ENCODE measurements at places on chromosomes 2 and 18. TPM values are rescaled to one million over a fixed set of nuclear protein-coding genes. Genes with fewer than 3 reads are reported as not detected.

- DNase-seq = no peak
These were observed 13.7 kb downstream of the RUFY4 start for GRCh38 chr2:218082586-218083351.

ST8SIA5 gene
- 9.8 TPM for total RNA-seq

DNA sequence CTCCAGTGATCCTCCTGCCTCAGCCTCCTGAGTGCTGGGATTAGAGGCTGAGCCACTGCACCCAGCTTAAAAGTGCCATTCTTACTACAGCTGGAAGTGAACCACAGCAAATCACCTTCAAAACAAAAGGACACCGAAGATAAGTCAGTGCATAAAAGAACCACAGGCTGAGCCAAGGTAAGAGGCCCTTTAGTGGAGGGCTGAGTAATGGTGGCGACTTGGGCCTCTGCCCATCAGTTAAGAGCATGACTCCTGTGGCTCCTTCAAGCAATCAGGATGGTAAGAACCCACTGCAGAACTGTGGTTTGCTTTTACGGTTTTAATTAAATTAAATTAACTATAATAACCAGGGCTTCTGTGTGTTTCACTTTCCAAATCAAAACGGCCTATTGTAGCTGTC is 75.1 kb downstream of the CTAGE1 start:
- peak; percentile 99 for DNase-seq

ANKRD29 gene
- 10.6 TPM for total RNA-seq

- no peak for DNase-seq
These were observed at the start of gene TXNDC2 for GRCh38 chr18:9885170-9886004. TXNDC2 (plus strand) TSS chr18:9885973; CDS start chr18:9886681, 708 bp downstream.

- peak; percentile 54 for DNase-seq
These were observed 73.0 kb downstream of the MYO1B start for GRCh38 chr2:191318037-191318728.

SYT4 gene
- total RNA-seq = 0.67 TPM

NETO1 gene
- total RNA-seq = not detected

WDR35 gene
- total RNA-seq = 4.0 TPM

DNA sequence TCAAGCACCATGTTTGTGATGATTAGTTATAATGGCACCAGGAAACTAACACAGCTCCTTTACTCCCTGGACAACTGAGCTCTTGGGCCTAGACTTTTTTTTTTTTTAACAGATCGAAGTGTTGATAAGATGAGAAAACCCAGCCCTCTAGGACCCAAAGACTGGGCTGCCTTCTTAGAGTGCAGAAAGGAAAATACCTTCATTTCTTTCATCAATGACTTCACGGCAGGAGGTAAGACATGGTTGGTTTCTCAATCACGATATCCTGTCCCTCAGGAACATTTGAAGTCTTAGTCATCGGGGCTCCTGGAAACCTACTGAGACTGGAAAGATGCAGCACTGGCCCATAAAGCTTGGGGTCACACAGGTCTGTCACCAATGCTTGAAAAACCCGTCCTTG is 84.7 kb downstream of the TNFRSF11A start:
- DNase-seq = peak; percentile 42

DNA sequence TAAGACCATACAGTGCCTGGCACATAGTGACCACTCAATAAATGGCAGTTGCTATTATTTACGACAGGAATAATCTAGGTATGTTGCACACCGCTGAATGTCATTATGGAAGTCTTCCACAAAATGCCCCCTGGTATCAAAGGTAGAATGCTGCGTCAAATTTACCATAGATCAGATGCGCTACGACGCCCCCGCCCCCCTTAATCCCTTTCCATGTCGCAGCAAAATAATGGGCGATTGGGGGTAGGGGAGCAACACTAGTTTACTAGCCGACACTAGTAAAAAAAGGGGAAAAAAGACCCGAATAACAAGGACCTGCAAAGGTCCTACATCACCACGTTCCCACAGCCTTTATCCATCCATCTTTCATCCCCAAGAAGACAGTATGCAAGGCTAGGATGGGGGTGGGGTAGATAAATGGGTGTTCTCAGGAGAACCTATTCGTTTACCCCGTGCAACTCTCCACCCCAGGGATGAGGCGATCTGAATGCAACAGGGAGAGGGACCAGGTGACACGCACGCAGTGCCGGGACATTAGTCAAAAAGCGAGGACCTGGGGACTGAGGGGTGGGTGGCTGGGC is 455 bp downstream of the PREPL start:
- DNase-seq = peak; percentile 35

DNA sequence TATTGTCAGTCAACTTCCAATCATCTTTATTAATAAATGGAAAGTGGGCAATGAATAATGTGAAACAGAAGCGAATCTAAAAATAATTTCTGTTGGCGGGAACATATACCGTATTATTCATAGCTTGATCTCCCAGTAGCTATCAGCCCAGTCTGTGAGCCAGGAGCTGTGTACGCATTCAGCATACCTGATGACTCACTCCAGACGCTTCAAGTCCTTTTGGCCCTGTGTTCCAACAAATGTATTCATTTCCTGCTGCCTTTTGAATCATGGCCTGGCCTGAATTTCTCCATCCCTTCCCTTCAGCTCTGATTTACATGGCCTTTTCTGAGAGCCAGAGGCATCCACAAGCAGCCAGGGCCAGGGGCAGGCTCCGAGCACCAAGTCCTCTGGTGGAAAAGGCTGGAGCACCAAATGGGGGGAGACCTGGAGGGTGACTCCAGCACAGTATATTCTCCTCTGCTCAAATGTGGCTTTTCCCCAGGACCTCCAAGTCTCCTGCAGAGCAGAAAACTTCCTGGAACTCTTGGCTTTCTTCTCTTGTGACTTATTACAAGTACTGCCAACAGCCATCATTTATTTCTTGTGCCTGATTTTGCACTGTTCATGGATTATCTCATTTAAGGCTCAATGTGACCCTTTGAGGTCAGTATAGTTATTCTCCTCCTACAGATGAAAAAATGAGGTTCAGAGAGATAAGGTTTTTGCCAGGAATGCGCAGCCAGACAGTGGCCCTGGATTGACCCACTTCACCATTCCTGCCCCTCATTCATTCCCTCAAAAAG is 108.7 kb downstream of the EN1 start:
- DNase-seq = peak; percentile 93

- peak; percentile 93 for DNase-seq
These were observed 56.1 kb upstream of the FHL2 start for GRCh38 chr2:105454801-105455485.

RGPD4 gene
- not detected for total RNA-seq

DNA sequence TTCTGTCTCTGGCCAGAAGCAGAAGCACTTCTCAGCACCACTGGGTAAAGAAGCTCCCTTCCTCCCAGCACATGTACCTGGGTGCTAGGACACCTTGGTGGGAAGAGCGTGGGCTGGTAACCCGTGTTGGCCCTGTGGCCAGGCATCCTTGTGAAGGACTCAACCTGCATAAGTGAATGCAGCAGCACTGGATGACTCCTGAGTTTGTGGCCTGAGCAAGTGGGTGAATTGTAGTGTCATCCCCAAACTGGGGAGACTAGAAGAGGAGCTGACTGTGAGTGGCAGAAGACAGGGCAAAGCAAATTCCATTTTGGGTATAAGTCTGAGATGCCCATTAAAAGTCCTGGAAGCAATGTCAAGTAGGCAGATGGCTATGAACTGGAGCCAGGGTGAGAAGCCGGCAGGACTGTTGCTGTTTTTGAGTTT is 63.4 kb downstream of the STAT1 start:
- no peak for DNase-seq

ARHGAP25 gene
- 0.52 TPM for total RNA-seq

NT5C1B gene
- total RNA-seq = not detected

Data from M059J (cell line).